PC-9 (cell line): ENCODE measurements at places on chromosomes 5 and 9. TPM values are rescaled to one million over a fixed set of nuclear protein-coding genes. Genes with fewer than 3 reads are reported as not detected.

DNA sequence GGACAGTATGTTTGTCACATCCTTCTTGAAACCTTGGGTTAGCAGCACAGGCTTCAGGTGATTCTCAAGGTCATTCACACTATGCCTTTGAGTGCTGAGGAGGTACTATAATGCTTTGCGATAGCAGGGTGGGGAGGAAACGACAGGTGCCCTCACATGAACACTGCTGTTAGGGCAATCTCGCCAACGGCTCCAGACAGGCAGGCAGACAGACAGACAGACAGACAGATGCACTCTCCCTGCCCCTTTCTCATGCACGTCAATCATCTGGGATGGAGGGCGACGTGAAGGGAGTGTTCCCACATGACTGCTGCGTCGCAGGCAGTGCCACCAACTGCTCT, 82.9 kb downstream of the RAPGEF1 start:
- no peak for DNase-seq

- no peak for DNase-seq
Measured at GRCh38 chr9:4654084-4654483, 8.0 kb upstream of the PLPP6 start.

DNA sequence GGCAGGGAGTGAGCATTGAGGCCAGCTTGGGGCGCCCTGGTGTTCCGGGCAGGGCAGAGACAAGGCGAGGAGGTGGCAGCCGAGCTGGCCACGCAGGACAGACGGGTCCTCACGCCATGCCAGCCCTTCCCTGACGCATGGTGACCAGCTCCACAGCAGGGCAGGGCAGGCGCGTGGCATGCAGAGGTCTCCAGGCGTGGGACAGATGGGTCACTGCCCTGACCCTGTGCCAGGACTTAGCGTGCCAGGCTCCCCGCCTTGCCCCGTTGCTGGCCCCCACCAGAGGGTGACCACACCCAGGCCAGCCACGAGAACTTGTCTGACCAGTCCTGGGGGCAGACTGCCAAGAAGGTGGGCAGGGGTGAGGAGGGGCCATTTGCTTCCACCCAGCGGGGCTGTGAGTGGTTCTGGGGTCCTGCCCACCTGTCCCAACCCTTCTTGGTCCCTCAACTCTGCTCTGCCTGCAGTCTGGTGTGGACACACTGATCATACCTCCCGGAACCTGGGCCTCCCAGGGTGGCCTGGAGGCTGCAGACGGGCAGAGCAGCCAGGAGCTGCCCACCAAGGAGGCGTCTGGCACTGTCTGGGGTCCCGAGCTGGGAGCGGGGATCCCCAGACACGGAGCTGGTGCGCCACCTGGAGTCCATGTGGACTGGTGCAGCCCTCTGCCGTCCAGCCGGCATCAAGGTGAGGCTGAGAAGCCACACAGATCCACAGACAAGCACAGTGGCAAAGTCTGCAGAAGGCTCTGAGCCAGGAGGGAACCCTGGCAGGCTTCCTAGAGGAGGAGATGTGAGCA, at the start of gene RNF224:
RNF224 (plus strand) TSS at position 449 of the 799 bp plus-strand sequence. CDS start 834 bp downstream, outside the sequence.
- peak; percentile 99 for DNase-seq

DNA sequence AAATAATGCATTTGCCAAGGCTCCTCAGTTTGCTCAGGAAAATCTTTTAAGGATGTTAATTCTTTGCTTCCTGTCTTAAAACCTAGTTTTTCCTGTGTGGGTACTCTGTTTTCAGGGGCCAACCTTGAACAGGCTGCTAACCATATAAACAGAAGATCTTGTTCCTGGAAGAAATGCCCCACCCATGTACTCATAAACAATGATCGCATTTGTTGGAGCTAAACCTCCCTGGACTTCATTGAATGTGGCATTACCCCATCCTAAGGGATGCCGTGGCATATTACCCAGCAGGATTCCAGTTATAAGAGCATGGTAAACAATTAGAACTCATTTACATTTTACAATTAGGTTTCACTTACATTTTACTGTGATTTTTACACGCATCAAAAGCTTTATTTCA, 436.0 kb downstream of the ZNF608 start:
- no peak for DNase-seq

GRCh38 chr5:148972974-148973374, 89.9 kb downstream of the SH3TC2 start:
- peak; percentile 61 for DNase-seq

GRCh38 chr9:128276574-128277270, 646 bp downstream of the SWI5 start:
- DNase-seq: no peak

DNA sequence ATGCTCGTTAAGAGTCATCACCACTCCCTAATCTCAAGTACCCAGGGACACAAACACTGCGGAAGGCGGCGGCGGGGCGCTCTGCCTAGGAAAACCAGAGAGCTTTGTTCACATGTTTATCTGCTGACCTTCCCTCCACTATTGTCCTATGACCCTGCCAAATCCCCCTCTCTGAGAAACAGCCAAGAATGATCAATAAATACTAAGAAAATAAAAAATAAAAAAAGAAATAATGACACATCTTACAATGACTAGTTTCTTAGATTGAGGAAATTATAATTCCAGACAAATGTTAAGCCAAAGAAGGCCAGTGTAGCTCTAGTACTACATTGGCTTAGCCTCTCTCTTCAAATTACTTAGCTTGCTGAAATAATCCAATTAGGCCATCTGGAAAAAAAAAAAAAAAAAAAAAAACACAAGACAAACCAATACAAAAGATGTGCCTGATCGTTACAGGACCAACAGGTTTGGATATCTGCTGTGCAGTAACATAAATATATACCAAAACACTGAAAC, 58.0 kb downstream of the ANXA2R start:
- DNase-seq: peak; percentile 54

The FOXD4L6 gene
- 0.20 TPM in 1 of 2 replicates, not detected in the other for total RNA-seq

DNA sequence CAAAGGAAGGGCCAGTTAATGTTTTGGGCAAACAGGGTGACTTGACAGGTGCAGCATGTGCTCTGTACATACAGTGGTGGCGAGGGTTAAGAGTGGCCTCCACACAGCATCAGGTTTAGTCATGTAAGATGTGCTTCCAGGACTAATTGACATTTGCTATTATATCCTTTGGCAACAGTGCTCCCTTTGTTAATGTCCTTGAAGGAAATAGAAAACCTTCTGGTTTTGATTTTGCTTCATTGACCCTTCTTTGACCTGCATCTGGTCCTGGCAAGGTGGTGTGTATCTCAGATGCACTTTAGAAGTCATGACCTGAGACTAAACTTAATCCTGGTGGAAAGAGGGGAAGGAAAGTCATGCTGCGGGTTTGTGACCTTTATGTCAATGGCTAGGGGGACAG, 440.0 kb downstream of the ENC1 start:
- no peak for DNase-seq

The DIMT1 gene
- total RNA-seq: 17.7 and 20.8 TPM in 2 replicates

DNA sequence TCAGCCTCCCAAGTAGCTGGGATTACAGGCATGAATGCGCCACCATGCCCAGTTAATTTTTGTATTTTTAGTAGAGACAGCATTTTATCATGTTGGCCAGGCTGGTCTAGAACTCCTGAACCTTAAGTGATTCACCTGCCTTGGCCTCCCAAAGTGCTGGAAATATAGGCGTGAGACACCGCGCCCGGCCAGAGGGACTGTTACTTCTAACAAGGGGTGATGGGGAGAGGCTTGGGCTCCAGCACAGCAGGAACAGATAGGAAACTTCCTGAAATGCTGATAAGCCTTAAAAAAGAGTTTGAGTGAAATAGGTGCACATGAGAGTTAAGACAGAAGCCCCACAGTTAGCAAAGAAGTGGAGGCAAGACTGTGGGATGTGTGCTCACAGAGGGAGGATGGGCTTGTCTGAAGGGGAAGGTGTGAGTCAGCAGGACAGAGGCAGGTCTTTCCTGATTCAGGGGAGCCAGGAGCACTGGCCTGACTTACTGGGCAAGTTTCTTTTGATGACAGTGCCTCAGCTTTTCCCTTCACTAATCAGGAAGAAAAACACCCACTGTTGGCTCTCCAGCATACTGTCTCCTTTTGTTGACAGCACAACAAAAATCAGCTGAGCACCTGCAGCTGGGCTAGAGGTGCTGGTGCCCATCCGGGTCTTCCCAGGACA, 68.4 kb downstream of the RAD23B start:
- DNase-seq: peak; percentile 80

The CBY3 gene
- not detected in 2 replicates for total RNA-seq

The GPR150 gene
- 0.17 TPM in 1 of 2 replicates, not detected in the other for total RNA-seq

DNA sequence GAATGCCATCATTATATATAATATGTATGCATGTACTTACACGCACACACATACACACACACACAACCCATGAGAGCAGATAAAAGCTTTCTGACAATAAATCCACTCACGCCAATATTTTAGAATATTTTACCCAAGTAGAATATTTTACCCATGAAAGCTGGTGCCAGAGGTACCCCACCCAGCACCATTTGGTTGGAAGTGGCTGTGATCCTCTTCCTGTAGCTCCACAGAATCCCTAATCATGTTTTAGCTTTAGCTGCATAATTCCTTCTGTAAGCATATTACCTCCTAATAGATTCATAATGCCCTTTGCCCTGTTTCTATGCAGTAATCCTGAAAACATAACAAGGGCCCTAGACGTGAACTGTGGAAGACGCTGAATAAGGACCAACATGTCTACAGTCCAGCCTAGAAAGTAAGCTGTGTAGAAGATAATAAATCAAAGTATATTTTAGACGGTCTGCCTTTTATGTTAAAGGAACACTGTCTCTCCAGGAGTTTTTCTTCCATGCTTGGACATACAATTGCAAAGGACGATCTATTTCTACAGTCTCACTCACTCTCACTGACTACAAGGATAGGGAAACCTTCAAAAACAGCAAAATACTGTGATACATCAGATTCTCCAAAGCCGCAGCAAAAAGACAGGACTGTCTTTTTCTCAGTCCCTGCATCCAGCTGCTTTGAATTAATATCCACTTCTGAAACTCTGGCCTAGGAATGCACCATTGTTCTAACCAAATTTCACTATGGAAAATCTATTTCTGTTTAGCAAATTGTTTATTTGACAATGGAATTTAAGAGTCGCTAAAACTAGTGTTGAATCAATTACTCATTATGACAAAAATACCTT, 98.2 kb downstream of the USP20 start:
- DNase-seq: no peak

DNA sequence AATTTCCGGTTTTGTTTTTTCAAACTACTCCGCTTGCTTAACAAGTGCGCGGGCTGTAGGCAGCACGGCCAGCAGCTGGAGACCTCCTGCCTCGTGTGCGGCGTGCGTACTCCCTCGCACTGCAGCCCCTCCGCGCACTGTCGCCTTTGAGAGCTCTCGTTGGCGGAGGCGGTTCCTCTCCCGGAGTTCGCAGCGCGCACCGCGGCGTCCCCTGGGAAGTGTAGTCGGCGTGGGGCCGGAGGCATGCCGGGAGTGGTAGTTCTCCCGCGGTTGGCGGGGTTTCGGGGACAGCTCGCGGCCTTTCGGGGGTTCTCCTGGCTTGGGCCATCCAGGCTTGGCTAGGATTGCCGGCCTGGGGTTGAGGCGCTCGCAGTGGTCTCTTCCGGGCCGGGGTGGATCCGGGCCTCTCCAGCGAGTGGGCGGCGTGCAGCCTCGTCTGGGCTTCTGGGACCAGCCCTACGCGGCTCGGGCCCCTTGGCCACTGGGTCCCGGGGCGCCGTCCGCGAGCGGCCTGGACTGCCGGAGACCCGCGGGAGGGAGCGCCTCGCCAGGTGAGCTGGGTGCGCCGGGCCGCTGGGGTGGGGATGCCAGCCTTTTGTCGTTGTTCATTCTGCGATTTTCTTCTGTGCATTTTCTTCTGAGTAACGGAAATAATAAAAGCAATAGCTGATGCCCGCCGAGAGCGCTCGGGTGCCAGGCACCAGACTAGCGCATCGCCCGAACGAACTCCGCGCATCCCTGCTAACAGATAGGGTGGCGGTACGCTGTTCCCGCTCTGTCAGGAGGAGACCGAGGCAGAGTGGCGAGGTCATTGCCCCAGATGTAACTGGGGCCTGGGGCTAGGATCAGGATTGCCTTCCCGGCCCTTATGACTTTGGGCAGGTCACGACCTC, at the start of gene ZNF354C:
ZNF354C (plus strand) TSS at position 258 of the 893 bp plus-strand sequence. CDS start 1,696 bp downstream, outside the sequence.
- peak; percentile 60 for DNase-seq

- no peak for DNase-seq
Measured at GRCh38 chr5:3276896-3277295, 318.7 kb upstream of the IRX1 start.

GRCh38 chr9:116337015-116337414, 183.4 kb downstream of the PAPPA start:
- no peak for DNase-seq

DNA sequence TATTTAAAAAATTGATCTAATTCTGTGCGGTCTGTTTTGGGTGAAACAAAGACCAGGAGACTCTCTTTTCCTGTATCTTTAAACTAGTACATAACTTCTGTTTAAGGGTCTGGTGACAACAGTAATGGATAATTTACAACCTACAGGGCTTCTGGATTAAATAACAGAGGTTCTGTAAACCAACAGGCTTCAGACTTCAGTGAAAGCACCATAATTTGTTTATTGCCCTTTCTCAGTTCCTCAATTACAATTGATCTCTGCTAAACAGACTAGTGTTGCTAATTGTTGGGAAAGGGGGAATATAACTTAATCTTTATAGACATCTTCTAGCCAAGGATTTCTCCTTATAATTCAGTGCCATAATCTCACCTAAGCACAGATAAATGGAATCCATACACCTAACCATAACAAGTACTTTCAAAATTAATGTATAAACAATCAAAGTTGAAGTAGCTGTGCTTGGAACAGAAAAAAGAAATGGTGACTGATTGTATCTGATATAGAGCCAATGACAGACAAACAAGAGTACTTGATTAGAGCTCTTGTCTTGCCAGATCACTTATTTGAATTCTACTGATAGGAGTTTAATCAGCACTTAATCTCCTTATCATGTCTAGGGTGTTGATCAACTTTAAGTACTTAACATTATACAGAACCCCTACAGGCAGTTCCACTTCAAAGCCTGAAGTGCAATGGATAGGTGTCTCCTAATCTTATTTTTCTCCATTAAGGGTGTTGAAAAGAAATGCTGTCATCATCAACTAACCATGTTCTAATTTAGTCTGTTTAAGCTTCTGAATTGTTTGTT, 536.0 kb downstream of the NR2F1-AS1 start:
- no peak for DNase-seq

- DNase-seq: no peak
Measured at GRCh38 chr5:107149243-107150005, 521.3 kb downstream of the EFNA5 start.

DNA sequence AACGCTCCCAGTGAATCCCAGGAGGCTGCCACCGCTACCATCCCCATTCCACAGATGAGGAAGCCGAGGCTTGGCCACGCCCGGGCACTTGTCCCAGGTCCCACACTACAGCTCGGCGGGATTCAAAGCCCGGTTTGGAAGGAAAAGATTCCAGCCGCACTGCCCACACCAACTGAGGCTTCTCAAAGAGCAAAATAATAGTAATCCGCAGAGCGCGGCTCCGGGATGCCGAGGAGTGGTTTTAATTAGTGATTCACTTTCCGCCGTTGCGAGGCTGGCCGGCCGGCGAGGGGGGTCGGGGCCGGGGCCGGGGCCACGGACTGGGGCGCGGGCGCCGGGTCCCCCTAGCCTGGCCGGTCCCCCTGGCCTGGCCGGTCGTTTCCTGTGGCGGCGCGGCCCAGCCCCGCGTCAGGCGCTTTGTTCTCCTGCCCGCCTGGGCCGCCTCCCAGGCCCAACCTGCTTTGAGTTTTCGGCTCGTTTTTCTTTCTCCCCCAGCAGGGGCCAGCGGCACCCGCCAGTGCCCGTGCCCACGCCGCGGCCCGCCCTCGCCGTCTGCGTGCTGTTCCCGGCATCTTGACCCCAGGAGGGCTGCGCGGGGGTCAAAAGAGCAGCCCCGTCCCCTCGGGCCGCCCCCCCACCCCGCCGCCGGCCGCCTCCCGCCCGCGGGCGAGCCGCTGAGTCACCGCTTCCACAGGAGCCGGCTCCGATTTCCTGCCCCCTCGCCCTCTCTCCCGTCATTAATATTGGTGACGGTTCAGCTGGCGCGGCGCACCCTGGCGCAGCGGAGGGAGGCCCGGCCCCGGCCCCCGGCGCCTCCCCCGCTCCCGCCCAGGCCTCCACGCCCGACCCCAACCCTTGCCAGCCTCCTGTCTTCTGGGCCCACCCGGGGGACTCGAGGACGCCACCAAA, 31.2 kb downstream of the FGF18 start:
- DNase-seq: no peak
